ENCODE measurements at places on chromosomes 7 and 10.

GRCh38 chr7:139249179-139249810 lies 18.3 kb downstream of the UBN2 start:
- DNase-seq = no peak

DNA sequence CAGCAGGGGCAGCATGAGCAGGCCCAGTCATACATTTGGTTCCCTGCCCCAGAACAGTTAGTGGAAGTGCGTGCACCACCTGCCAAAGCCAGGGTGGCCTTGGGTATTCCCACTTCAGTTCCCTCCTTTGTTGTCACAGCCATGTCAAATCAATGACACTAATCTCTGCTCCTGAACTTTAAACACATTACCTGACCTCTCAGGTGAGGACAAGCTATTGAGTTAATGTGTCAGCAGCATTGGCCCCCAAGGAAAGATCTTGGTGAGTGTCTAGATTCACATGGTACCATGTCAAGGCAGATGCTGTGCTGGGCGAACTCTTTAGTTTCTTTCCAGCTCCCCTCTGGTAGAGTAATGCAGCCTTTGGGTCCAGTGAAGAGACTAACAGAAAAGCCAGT lies 2.1 kb downstream of the CYP3A5 start:
- DNase-seq = no peak

GRCh38 chr7:155584763-155585531 lies 38.6 kb upstream of the CNPY1 start:
- peak; percentile 49 for DNase-seq

- DNase-seq = no peak
Observed at GRCh38 chr7:152200395-152200794, 174.9 kb downstream of the GALNT11 start.

- DNase-seq = no peak
Observed at GRCh38 chr7:107628461-107629064, 32.1 kb upstream of the SLC26A4 start.

- no peak for DNase-seq
Observed at GRCh38 chr10:21791276-21791675, 212.3 kb downstream of the DNAJC1 start.

DNA sequence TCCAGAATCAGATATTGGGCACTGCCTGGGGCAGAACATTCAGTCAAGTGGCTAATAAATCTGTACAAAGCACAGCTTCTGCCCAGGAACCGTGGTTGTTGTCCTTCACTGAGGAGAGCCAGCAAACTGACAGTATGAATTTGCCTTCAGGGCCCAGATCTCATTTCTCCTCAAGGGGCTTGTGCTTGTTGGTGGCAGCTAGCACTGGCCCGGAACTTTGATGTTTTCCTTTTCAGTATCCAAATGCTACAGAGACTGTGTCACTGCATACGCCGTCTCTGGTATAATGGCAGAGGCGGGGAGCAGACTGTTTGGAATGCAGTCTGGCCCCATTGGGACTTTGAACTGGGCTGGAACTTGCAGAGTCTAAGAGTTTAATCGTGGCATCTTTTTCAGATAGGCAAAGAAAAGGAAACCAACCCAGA lies 30.4 kb upstream of the ADD3 start:
- peak; percentile 80 for DNase-seq

DNA sequence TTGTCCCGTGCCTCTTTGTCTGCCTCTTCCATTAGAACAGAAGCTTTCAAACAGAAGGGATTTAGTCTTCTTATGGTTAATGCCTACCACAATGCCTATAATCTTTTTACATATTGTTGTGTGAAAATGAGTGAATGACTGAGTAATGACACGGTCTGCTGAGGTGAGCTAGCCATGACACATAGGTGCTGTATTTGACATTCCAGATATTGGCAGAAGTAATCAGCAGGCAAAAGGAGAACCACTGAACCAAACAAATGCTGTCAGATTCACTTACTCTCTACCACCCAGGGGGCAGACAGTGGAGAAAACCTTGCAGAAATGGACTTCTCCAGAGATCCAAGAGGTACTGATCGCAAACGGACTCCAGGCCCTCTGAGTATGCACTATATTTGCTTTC lies 377.2 kb upstream of the VWC2 start:
- no peak for DNase-seq

DNA sequence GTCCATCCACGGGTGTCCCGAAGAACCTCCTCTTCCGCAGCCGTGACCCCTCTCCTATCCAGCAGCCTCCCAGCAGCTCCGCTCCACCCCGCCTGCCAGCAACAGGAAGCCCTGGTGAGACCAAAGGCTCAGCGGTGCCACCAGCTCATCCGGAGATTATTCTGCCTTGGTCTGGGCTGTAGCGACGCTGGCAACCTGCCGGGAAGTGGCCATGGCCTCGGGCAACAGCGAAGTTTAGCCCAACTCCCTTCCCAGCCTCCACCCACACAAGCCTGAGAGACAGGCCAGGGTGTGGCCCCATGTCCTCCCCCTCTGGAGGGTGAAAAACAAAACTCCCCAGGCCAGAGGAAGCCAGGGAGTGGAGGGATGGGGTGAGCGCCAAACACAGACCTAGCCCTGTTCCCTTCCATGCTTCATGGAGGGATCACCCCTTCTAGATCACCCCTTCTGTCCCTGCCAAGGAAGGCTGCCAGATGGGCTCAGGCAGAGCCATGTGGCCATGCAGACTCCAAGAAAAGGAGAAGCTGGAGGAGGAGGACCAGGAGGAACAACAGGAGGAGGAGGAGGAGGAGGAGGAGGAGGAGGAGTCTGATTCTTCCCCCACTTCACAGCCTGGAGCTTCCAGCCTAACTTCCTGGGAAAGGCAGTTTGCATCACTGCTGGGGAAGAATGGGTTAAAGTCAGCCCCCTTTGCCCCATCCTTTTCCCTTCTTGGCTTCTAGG lies 918 bp downstream of the CALHM2 start:
- no peak for DNase-seq

- DNase-seq = peak; percentile 74
Observed at GRCh38 chr7:94394109-94394436, 622 bp upstream of the COL1A2 start.

Data from hepatocyte (in vitro differentiated cells).